Spinal cord (tissue), 10 donors: ENCODE measurements at places on chromosomes 2 and 18.

- no peak for DNase-seq
These were observed 33.7 kb upstream of the WIPF1 start for GRCh38 chr2:174631009-174631981.

DNA sequence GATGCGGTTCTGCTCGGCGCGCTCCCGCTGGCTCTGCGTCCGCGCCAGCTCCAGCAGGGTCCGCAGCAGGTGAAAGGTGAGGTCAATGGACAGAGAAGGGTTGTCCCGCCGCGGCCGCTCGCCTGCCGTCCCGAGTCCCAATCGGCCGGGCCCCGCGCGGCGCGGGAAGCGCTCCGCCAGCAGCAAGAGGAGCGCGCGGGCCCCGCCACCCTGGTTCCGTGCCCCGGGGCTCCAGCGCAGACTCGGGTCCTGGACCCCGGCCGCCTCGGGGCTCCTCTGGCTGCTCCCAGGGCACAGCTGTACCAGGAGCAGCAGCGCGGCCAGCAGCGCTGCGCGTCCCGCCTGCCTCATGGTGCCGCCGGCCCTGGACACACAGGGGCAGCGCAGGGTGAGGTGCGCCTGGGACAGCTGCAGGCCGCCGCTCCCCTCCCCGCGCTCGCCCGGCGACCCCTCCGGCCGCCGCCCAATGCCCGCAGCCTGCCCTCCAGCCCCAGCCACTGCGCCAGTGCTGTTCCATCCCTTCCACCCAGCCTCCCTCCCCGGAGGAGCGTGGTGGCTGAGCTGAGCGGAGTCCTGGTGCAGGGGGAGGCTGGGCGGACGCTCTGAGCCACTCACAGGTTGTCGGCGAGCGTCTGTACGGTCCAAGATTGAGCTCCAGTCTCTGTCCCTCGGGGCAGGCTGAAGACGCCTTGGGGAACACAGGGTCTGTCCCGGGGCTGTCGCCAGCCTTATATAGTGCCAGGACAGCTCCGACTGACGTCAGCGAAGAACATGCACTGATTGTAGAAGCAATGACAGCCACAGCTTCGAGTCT lies 493 bp downstream of the UCN start:
- peak; percentile 37 for DNase-seq

DNA sequence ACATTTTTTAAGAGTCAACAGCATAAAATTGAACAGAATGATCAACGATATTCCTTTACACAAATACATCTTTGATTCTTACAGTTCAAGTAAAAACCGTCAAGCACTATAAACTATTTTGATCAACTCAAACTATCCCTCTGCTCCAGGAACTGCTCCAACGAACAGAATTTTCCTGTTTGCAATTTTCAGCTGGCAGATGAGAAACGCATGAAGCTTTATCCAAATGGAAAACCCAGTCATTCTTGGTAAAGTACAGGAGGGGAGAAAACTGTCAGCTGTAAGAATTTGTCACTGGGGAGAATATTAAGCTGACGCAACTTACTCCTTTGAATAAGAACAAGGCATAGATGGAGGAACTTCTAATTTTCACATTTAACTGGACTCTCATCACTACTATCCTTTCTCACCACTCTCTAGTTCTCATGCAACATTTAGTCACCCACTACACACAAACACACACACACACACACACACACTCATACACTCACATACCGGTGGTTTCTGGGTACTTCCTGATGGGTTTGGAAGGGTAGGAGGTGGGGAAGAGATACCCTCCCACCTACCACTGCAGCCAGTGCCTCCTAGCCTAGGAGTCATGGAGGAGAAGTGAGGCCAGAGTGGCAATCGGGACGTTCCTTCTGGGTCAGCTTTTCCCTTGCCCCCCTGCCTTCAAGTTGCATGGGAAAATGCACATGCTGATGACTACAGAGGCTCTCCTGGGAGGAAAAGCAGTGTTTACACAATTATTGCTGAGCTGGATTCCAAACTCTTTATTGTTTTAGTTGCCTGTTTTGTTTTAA lies 54.0 kb upstream of the SPATS2L start:
- no peak for DNase-seq

- DNase-seq, result no peak
These were observed 1848.6 kb upstream of the CELF4 start for GRCh38 chr18:39414009-39414700.

- DNase-seq, result no peak
These were observed 35.8 kb upstream of the AFF3 start for GRCh38 chr2:100178085-100178788.

GRCh38 chr2:217835931-217836891 lies 166.6 kb downstream of the TNS1 start:
- no peak for DNase-seq

DNA sequence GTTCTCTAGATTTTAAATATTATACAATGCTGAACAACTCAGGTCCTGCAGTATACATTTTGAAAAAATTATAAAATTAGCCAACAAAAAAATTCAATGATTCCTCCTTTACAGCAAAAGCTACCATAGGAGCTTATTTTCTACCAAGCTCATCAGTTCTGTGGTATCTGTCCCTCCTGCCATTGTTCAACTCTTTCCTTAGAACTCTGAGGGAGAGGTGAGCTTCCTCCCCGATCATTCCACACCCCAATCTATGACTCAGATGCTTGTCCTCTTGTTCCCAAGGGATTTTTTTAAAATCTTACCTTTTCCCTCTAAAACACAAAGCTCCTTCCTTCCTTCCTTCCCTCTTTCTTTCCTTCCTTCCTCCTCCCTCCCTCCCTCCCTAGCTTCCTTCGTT lies 13.5 kb downstream of the DPP4 start:
- no peak for DNase-seq

DNA sequence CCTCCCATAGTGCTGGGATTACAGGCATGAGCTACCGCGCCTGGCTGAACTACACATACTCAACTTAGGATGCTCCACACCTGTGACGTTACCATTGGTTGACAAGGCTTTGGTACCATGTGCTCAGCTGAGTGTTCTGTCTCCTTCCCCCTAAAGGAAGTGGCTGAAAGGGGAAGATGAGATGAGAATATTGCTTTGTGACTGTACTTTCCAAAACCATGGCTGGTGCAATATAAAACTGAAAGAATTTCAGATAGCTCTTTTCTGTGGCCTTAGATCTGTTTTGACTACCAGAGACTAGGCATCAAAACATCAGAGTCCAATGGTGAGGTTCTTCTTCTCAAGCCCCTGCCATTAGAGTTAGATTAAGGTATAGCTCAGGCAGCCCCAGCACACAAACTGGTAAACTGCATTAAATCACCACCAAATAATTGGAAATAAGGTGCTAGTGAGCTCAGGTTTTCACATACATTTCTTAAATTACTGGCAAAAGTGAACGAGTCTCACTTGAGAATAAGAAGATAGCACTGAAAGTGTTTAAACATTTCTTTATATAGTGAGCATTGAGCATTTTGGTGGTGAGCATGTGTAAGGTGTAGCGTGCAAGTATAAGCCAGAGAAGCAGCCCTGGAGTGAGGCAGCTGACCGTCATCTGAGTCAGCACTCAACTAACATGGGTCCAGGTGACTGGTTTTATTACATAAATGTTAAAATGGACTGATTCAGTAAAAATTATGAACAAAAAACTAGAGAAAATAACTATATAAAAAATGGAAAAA lies 113.5 kb upstream of the FZD5 start:
- no peak for DNase-seq

DNA sequence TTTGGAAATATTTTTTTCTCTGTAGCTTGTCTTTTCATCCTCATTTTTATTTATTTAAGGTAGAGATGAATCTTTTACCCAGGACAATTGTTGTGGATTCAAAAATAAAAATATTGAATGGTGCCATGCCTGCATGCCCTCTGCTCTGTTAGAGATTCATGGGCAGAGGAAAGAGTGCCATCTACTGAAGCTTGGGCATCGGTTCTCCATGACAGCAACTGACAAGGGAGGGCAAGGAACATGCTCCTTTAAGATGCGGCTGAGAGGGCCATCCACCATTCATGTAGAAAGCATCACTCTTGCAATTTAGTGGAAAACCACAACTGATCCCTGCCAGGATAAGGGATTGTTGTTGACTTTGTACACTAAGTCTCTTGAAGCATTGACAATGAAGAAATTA lies 79.9 kb downstream of the PARD3B start:
- no peak for DNase-seq

DNA sequence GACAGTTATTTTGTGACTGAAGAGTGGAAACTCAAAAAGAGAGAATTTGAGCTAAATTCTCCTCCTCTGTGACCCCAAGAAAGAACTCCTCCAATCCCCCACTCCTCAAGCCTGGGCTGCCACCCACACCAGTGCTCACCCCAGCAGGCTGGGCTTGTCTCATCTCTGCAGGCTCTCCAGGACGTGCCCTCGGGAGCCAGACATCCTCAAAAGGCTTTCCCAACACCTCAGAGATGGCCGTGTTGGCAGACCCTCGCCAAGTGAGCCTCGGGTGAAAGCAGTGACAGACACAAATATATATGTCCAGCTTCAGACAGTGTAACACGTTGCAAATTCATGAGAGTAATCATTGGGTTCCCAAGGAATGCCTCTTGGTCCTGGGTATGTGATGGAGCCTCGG lies 377.7 kb upstream of the SALL3 start:
- no peak for DNase-seq

DNA sequence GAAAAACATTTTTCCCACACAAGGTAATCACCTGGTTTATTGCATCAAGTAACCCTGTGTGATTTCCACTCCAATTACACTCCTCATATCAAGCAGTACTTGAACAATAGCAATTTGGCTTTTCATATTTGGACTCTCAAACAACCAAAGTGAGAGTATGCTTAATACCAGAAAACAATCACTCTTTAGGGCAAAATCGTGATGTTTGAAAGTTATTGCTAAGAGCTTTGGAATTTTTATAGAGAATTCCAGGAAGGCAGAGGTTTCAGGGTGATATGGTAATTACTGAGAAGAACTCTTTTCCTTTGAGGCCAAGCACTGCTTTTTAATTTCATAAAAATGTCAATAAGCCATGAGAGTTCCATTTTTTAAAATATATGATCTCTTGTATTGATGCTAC lies 779.5 kb upstream of the LRRTM1 start:
- DNase-seq, result no peak

- DNase-seq, result no peak
These were observed 134.4 kb upstream of the SNTG2 start for GRCh38 chr2:816278-816677.

GRCh38 chr2:62307469-62308389 lies 111.8 kb downstream of the B3GNT2 start:
- DNase-seq, result no peak

GRCh38 chr18:140670-141266 lies 17.6 kb upstream of the USP14 start:
- no peak for DNase-seq

DNA sequence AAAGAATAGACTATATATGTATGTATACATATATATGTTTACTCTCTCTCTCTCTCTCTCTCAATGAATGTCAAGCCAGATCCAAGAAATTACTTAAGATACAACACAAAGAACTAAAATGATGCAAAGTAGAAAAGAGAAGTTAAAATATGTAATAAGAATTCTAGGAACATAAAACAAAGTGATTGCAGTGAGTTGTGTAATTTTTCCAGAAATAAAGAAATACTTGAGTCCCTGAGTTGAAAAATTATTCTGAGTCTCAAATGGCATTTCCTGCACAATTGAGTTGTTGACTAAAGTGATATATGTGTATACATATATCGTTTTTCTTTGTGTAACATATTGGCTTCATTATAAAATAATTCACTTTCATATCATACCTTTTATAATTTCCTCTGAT lies 262.4 kb downstream of the INSIG2 start:
- DNase-seq, result no peak

DNA sequence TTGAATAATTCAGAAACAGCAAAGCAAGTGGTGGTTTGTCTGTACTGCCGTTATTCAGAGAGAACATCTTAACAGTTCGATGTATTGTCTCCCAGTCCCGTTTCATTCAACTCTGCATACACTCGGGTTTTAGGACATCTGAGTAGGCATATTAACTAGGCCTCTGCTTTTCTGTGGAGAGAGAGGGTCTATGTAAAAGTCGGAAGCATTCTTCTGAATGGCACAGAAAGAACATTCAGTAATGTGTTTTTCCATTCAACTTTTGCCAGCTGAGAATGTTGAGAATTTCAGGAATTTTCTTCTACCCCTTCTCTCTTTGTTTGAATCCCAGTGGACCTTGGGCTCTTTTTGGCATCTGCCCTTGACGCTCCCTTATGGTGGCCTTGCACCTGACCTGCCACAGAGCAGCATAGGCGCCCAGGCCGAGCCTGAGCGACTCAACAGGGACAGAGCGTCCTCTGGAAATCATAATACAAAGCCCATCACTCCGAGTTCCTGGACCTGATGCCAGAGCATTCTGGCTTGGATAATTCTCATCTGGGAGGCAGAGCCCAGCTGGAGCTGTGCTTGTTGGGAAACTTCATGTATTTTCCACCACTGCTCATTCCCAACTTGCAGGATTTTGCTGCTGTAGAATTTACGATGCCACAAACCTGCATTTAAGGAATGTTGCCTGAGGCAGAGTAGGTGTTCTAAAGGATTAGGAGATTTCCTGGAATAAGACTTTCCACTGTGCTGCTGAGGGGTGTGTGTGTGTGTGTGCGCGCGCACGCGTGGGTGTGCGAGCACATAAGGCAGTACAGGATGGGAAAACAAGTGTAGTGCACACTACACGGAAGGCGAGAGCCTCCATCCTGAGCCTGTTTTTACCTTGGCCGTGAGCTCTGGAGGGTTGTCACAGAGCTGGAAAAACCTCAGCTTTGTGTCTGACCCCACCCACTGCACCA lies 77.2 kb upstream of the TXNDC2 start:
- DNase-seq, result no peak

GRCh38 chr18:35581898-35582641 lies 530 bp downstream of the GALNT1 start:
- no peak for DNase-seq

- no peak for DNase-seq
These were observed 387.2 kb downstream of the TRIB2 start for GRCh38 chr2:13103778-13104493.

DNA sequence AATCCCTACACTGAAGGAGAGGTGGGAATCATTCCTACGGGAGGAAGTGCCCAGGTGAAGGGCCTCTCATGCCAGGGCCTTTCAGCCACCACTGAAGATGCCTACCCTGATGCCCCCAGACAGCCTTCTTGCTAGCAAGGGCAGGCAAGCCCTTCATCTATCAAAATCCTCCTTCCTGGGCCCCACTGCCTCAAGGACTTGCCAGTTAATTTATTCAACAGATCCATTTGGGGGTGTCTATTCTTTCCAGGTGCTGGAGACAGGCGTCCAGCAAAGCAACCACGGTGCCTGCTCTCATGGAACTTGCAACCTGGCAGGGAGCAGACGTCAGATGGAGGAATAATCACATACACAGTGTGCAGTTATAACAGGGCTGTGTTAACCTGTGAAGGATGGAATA lies 95.5 kb downstream of the GYPC start:
- no peak for DNase-seq

DNA sequence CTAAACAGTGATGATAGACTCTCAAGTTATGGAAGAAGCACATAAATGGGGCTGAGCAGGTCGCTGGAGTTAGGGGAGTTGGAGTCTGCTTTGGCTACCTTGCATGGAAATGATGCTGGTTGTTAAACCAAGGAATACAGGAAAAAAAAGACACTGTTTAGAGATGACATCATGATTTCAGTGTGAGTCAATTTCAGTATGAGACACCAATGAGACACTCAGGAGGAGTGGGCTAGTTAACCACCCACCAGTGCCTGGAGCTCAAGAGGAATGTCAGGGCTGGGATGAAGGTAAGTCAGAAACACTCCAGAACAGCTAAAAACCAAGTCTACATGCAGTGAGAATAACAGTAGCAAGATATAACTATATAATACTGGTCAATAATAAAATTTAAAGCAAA lies 303.6 kb downstream of the SOX11 start:
- no peak for DNase-seq

- DNase-seq, result no peak
These were observed 586 bp downstream of the FNDC4 start for GRCh38 chr2:27494284-27494943.
